ENCODE measurements at places on chromosomes 12 and 14. TPM values are rescaled to one million over a fixed set of nuclear protein-coding genes. Genes with fewer than 3 reads are reported as not detected.

Gene TMEM119
- 62.7 TPM for total RNA-seq

Gene DYRK4
- total RNA-seq, result 85.3 TPM

Gene GALNT16
- 0.85 TPM for total RNA-seq

Gene GALNT8
- total RNA-seq, result 0.18 TPM

Gene TSPAN9
- 22.0 TPM for total RNA-seq

Gene BDKRB2
- total RNA-seq, result 38.6 TPM

Gene DNAJC22
- 6.0 TPM for total RNA-seq

Gene ABHD4
- 12.4 TPM for total RNA-seq

Gene MIP
- total RNA-seq, result not detected

Gene PRPH
- 0.46 TPM for total RNA-seq

Gene PPP2R3C
- 45.2 TPM for total RNA-seq

Gene IQSEC3
- 1.4 TPM for total RNA-seq
